GDM1 (cell line): ENCODE measurements at places on chromosomes 4 and X.

DNA sequence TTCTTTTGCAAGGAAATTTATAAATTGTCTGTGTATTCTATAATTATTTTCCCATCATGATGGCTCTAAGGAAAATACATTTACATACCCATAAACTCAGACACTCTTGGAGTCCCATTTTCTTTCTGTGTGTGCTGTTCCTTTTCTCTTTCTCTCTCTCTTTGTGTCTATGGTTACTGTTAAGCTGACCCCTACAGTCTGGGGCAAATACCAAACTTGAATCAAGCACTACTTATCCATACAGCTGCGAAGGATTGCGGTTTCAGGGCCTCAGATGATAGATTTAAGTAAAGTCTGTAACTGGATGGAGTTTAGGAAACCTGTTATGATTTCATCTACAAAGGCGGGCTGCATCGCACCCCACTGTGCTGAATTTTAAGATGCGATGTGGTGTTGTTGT lies 150.2 kb downstream of the SHROOM3 start:
- DNase-seq: no peak

- DNase-seq: no peak
These were observed 118.9 kb upstream of the SLC34A2 start for GRCh38 chr4:25536564-25537320.

- DNase-seq: no peak
These were observed 32.5 kb downstream of the HMGB2 start for GRCh38 chr4:173301518-173302201.

DNA sequence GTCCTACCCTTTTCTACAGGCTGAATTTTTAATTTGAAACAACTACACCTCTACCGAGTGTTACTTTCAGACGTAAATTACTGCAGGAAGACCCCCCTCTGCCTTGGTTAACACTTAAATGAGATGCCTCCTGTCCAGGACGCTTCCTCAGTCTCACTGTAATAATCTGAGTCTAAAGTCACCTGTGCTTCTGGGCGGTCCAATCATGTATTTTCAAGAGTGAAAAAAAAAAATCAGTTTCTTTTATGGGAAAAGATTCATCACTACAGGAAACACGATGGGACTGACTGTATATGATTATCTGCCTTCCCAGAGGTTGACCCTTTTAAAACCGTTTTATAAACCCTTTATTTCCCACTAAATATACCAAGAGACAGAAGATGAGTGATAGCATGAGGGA lies 776 bp downstream of the RBM47 start:
- DNase-seq: no peak

- DNase-seq: no peak
These were observed 632 bp downstream of the CCSER1 start for GRCh38 chr4:90127706-90128345.

- DNase-seq: no peak
These were observed 334.9 kb upstream of the GATB start for GRCh38 chr4:152095701-152096070.

GRCh38 chrX:97564496-97564895 lies 680.8 kb downstream of the RPA4 start:
- DNase-seq: no peak

DNA sequence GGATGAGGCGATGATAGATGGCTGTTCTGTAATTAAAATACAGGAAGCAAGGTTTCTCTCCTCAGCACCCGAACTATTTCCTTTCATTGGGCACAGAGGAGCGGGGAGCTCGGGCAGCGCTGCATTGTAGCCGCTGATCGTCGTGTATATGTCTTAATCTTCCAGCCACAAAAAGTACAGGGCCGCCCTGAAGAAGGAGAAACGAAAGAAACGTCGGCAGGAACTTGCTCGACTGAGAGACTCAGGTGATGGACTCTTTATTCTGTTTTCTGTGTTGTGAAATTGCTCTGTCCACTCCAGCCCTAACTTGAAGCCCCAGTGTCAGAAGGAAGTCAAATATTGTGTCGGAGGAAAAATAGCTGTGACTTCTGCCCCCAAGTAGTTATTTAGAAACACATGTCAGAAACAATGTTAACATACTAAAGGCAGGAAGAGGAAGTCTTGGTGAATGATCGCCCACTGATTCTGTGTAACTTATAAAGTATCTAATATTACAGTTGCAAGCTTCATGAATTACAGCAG lies 546 bp downstream of the ZRSR2 start:
- no peak for DNase-seq

DNA sequence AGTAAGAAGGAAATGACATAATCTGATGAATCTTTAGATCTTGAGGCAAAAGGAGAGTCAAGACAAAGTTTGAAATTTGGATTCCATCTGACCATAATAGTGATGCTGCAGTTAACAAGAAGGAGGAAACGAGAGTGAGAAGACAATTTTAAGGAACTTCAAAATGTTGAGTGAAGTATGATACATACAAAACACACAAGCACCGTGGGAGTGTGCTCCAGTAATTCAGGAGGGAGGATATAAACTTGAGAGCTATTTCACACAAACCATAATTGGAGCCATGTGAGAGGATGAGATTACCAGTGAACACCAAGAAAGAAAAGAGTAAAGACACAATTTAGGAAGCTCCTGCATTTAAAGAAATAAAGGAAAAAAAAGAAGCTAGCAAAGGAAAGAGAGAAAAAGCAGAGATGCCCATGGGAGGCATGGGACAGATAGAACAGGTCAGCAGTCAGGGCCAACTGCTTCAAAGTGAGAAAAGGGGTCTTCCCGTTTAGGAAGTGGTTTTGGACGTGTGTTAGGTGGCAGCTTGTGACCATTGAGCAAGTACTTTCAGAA lies 150.7 kb upstream of the SLC7A11 start:
- DNase-seq: no peak

DNA sequence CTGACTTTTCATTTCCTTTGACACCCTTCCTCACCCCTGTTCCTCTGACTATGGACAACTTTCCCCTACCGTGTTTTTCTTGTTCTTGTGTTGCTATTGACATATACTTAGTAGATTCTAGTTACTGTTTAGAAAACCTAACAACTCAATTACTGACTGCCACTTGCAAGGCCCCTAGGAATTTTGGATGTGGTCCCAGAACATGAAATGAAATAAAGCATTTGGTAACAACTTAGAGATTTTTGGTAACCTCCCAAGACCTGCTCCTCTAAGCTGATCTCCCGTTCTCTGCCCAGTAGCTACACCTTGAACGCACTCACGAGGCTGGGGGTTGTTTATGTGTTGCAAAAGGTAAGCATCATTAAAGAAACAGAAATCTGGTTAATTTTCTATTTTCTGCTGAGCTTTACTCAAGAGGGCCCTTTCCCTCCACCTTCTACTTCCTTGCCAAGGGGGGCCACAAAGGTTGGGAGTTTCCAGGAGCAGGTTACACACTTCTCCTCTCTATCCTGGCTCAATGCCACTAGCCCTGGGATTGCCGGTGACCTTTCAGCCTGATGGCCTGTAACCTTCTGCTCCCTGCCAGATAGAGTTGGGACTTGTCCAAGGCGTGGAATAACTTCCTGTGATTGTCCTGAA lies 20.5 kb downstream of the GAB3 start:
- DNase-seq: no peak

GRCh38 chrX:133979641-133980230 lies 5.7 kb downstream of the GPC3 start:
- no peak for DNase-seq

GRCh38 chrX:11137543-11138139 lies 26.5 kb downstream of the HCCS start:
- DNase-seq: no peak

GRCh38 chrX:15242899-15243555 lies 26.9 kb downstream of the ASB9 start:
- DNase-seq: no peak

DNA sequence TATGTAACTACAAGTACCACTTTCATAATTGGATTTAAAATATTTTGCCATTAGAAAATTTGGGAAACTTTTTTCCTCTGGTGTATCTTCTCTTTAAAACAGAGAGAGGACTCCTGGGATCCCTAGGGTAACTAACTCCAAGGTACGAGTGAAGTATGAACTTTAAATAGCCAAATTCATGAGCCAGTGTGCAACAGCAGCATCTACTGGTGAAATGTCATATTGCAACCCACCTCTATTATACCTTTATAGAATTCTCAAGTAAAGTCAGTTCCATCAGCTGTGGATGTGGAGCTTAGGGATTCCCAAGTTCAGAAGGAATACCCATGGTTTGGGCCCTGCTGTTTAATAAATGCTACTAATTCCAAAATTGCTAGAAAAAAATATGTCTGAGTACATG lies 282.7 kb upstream of the TAPT1 start:
- DNase-seq: no peak

DNA sequence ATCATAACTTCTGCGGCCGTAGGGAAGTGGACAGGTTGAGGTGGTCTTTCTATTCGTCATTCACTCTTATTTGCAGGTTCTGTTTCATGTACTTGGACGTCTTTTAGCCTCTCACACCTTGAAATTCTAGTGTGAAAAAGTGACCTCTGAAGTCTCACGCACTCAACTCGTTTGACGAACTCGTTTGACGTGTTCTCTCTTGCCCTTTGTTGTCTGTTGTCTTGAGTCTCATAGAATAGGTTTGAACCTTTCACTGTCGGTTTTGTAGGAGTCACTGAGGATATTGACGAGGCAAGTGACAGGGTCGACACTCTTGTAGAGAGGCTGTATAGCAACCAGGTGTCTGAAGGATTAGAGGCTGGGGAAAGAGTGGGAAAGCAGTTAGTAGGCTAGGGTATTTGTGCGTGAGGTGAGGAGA lies 1.1 kb upstream of the PGRMC2 start:
- peak; percentile 27 for DNase-seq

DNA sequence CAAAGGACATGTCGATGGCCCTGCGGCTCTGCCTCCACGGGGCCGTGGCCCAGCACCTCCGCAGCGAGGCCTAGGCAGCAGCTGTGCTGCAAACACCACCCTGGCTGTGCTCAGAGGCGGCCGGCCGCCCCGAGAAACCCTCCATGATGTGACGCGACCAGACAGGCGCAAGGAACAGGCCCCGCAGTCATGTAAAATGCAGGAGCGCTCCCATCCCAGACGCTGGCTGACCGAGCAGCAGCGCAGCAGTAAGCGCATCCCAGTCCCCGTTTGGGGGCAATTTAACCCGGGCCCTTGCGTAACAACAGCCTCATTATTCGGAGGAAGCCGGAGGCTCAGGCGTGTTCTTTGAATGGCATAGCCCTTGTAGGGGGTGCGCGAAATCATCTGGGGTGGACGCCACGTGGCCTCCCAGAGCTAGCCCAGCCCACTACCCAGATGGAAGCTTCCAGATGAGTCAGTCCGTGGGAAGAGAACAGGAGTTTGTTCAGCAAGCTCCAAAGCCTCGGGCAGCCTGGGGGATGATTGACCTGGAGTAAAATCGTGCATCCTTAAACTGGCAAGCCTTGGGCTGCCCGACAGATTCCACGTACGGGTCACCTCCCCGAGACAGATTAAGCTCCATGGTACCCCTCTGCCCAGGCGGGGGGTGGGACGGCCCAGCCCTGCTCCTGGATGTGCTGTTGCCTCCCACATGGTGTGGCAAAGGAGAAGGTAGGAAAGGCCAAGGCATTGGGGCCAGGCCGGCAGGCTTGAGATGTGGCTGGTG lies 124.0 kb downstream of the HMX1 start:
- DNase-seq: no peak

DNA sequence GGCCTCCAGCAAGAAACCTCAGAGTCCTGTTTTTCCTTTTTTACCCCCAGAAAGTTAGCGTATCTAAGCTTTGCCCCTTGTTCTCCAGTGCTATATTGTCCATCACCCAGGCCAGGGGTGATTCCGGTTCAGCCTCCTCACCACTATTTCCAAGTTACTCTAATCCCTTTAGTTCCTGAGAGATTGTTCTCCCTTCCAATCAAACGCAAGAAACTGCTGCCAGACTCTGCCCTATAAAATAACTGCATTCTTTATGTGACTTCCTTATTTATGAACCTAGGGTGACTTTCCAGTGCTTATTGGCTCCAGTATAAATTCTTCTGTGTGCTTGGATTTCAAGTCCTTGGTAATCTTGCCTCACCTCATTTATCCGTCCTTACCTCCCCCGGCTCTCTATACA lies 65.7 kb downstream of the CLCN5 start:
- DNase-seq: no peak

- DNase-seq: no peak
These were observed 11.1 kb downstream of the NIPAL1 start for GRCh38 chr4:48027653-48028052.

DNA sequence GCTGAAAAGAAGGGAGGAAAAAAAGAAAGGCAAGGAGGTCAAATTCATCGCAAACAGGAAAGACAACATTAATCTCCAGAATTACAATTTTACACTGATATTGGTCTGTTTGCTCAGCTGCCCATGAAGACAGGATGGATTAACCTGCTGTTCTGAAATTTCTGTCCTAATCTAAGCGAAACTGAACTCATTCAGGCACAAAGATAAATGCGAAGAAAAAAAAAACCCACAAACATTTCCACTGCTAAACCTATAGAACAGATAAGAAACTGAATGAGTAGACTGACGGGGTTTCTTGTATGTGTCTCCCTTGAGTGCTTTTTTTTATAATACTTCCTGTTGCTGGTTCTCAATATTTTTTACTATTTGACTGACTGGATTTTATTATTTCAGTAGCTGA lies 251.8 kb upstream of the FTHL17 start:
- DNase-seq: no peak

GRCh38 chr4:101419336-101420135 lies 72.2 kb upstream of the PPP3CA start:
- no peak for DNase-seq

DNA sequence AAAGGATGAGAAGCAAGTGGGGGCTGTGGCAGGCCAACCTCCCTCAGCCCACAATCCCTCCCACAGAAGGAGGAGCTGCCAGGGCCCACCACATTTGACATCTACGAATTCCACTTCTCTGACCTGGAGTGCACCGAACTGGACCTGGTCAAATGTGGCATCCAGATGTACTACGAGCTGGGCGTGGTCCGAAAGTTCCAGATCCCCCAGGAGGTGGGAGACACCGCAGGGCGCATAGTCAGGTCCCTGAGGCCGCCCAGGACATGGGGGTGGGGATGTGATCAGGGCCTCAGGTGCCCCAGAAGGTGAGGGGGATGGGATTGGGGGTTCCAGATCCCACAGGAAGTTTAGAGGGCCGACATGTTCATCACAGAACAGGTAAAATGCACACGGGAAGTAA lies 13.7 kb downstream of the ATP5ME start:
- no peak for DNase-seq

DNA sequence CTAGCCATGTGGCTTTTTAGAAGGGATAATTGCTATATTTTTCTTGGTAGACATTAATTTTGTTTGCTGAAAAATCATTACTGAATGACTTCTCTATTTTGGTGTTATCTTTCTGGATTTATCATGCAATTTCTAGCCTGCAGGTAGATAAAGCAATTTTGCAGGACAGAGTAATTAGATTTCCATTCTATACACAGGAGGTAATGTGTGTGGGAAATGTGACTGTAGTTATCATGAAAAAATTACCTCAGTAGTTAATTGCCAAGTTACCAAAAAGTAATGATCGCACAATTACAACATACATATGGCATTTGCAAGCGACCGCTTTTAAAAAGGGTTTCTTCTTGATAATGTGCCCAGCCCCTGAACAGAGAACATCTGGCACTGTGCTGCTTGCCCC lies 66.1 kb downstream of the KIT start:
- DNase-seq: no peak

GRCh38 chr4:78138252-78138651 lies 81.1 kb downstream of the FRAS1 start:
- DNase-seq: no peak

- no peak for DNase-seq
These were observed 48.3 kb upstream of the SLC4A4 start for GRCh38 chr4:71290476-71290875.
